ENCODE measurements at places on chromosomes 12 and 14. TPM values are rescaled to one million over a fixed set of nuclear protein-coding genes. Genes with fewer than 3 reads are reported as not detected.

The EEF1AKMT3 gene
- total RNA-seq, result 1.9 TPM

The FOXM1 gene
- 0.16 TPM for total RNA-seq

The PAX9 gene
- not detected for total RNA-seq

The KRT3 gene
- total RNA-seq, result not detected

The A2M gene
- total RNA-seq, result 683 TPM

GRCh38 chr12:45615268-45615667 is 114.2 kb upstream of the ARID2 start:
- no peaks in the 10 kb centered on the region for H3K27me3 ChIP-seq
- H3K4me1 ChIP-seq, result no peaks in the 10 kb centered on the region
- H3K27ac ChIP-seq, result no peak overlapping the region
- no peaks in the 10 kb centered on the region for H3K36me3 ChIP-seq

DNA sequence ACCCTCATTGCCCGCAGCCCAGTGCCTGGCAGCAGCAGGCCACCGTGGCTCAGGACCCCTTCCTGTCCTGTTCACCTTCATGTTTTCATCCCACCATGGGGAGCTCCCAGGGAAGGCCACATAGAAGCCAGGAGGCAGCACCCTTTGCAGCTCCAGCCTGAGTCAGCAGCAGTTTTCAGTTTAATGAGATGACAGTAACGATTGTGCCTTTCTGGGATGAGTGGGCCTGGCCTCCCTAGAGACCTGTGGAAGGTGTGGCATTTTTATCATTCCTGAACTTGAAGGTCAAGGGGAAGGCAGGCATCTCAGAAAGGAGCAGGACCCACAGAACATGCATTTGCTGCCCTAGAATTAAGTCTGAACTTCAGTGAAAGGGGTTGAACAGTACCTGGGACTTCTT is 532.8 kb downstream of the FUT8 start:
- no peak overlapping the region for H3K4me3 ChIP-seq
- DNase-seq, result no peak
- H3K36me3 ChIP-seq, result no peaks in the 10 kb centered on the region

- no peak overlapping the region for H3K4me3 ChIP-seq
- DNase-seq, result no peak
- H3K4me1 ChIP-seq, result peaks cover 37% of the 10 kb centered on the region
- H3K27me3 ChIP-seq, result no peaks in the 10 kb centered on the region
- no peak overlapping the region for H3K27ac ChIP-seq
Measured at GRCh38 chr14:22561661-22562579, 27.1 kb downstream of the DAD1 start.

DNA sequence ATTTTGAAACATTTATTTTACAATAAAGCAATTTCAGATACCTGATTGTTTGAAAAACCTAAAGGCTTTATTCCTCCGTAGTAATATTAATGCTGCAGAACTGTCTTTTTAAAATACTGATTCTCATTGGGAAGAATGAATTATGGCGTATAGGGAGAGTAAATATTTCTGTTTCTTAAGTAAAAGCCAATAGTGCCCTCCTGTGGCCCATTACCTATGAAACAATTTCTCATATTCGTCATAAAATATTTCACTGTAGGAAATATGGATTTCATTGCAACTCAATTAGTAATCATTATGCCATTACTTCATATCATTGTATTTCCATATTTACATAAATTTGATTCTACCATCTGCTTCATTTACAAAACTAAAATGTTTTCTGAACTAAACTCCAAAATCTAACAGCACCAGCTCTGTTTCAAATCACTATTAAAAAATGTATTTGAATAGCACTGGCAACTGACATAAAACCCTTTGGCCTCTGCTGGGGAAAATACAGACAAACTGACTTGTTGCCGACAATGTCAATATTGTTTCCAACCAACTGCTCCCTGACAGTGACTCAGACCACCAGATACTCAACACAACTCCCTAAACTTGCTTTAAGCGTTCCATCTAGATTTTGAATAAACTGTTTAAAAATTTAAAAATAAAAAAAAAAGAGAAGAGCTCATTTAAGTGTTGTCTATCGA is 290.3 kb downstream of the NAV3 start:
- DNase-seq, result no peak
- H3K36me3 ChIP-seq, result no peaks in the 10 kb centered on the region
- H3K27me3 ChIP-seq, result no peaks in the 10 kb centered on the region
- H3K27ac ChIP-seq, result no peak overlapping the region

DNA sequence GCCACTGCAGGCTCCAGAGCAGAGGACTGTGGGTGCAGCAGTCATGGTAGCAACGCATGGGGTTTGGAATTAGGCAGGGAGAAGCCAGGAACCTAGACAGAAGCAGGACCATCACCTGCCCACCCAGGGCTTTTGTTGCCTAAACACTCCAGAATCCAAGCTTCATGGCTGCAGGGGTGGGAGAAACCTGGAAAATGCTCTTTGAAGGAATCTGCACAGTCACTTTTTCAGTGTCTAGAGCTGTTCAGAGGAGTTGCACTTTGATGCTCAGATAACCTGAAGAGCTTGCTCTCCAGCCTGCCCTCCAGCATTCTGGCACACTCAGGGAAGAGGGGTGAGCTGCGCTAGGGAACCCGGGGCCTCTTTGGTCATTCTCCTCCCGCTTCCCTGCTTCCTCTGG is 1.6 kb upstream of the CELA1 start:
- no peaks in the 10 kb centered on the region for H3K36me3 ChIP-seq
- H3K4me3 ChIP-seq, result no peak overlapping the region
- H3K27ac ChIP-seq, result no peak overlapping the region
- DNase-seq, result no peak
- no peaks in the 10 kb centered on the region for H3K4me1 ChIP-seq
- no peaks in the 10 kb centered on the region for H3K27me3 ChIP-seq

- DNase-seq, result no peak
- H3K4me1 ChIP-seq, result peaks cover 8% of the 10 kb centered on the region
Measured at GRCh38 chr12:2902272-2902880, 11.7 kb downstream of the TULP3 start.

GRCh38 chr14:34051966-34052657 is 101.2 kb upstream of the EGLN3 start:
- no peaks in the 10 kb centered on the region for H3K27me3 ChIP-seq
- no peak for DNase-seq
- H3K36me3 ChIP-seq, result no peaks in the 10 kb centered on the region
- no peak overlapping the region for H3K27ac ChIP-seq

DNA sequence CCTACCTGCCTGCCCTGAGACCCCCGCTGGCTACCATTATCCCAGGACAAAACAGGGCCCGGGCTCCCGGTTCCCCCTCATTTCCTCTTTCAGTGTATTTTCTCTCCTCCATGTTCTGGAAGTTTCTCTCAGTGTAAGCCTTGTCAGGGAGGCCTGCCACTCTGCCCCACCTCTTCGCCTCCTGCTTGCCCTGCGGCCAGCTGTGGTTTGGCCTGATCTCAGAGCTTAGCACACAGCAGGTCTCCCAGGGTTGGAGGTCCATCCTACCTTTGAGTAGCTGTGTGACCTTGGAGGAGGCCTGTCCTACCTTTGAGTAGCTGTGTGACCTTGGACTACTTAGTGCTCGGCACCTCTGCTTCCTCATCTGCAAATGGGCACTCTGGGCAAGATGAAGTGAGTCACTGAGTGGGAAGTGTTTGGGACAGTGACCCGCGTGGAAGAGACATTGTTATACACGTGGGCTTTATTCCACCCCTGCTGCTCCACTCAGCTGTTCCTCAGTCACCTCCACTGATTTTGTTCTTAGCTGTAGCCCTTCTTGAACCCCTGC is 212.7 kb downstream of the ZFP36L1 start:
- no peak overlapping the region for H3K4me3 ChIP-seq
- no peaks in the 10 kb centered on the region for H3K36me3 ChIP-seq
- DNase-seq, result no peak
- peaks cover 31% of the 10 kb centered on the region for H3K4me1 ChIP-seq

- H3K27me3 ChIP-seq, result no peaks in the 10 kb centered on the region
- no peaks in the 10 kb centered on the region for H3K36me3 ChIP-seq
- H3K27ac ChIP-seq, result no peak overlapping the region
- no peaks in the 10 kb centered on the region for H3K4me1 ChIP-seq
Measured at GRCh38 chr14:24518851-24519250, 10.8 kb upstream of the CMA1 start.

- H3K27ac ChIP-seq, result no peak overlapping the region
- no peaks in the 10 kb centered on the region for H3K4me1 ChIP-seq
- no peaks in the 10 kb centered on the region for H3K27me3 ChIP-seq
Measured at GRCh38 chr12:76921100-76921471, 42.3 kb upstream of the CSRP2 start.

DNA sequence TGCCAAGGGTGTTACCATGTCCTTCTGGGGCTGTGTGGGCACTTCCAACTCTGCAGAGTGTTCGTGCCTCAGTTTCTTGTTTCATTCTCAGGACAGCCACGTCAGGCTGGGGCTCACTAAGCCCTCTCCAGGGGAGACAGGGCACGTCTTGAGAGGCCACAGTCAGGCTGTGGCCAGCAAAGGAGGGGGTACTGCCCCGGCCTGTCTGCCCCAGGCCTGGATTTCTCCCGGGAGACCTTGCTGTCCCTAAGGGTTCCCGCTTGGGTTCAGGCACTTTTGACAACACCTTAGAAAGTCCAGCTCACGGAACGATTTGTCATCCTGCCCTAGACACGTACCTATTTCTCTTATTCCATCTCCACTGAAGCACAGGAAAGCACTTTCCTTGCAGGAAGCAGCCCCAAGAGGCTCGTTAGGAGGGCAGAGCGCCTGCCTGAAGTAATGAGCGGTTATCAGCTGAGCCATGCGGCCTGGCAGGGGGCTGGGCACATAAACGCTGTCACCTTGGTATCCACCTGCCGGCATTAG is 290.4 kb upstream of the RTL1 start:
- no peaks in the 10 kb centered on the region for H3K27me3 ChIP-seq
- H3K4me1 ChIP-seq, result no peaks in the 10 kb centered on the region
- H3K36me3 ChIP-seq, result no peaks in the 10 kb centered on the region
- no peak overlapping the region for H3K27ac ChIP-seq
- no peak overlapping the region for H3K4me3 ChIP-seq
- no peak for DNase-seq

- H3K4me3 ChIP-seq, result no peak overlapping the region
- no peaks in the 10 kb centered on the region for H3K36me3 ChIP-seq
- no peaks in the 10 kb centered on the region for H3K4me1 ChIP-seq
- no peaks in the 10 kb centered on the region for H3K27me3 ChIP-seq
Measured at GRCh38 chr12:89731614-89732013, 23.0 kb upstream of the ATP2B1 start.

- no peak for DNase-seq
- no peaks in the 10 kb centered on the region for H3K4me1 ChIP-seq
- no peaks in the 10 kb centered on the region for H3K36me3 ChIP-seq
- H3K27ac ChIP-seq, result no peak overlapping the region
- H3K27me3 ChIP-seq, result no peaks in the 10 kb centered on the region
Measured at GRCh38 chr12:103073630-103074029, 116.2 kb downstream of the ASCL1 start.

DNA sequence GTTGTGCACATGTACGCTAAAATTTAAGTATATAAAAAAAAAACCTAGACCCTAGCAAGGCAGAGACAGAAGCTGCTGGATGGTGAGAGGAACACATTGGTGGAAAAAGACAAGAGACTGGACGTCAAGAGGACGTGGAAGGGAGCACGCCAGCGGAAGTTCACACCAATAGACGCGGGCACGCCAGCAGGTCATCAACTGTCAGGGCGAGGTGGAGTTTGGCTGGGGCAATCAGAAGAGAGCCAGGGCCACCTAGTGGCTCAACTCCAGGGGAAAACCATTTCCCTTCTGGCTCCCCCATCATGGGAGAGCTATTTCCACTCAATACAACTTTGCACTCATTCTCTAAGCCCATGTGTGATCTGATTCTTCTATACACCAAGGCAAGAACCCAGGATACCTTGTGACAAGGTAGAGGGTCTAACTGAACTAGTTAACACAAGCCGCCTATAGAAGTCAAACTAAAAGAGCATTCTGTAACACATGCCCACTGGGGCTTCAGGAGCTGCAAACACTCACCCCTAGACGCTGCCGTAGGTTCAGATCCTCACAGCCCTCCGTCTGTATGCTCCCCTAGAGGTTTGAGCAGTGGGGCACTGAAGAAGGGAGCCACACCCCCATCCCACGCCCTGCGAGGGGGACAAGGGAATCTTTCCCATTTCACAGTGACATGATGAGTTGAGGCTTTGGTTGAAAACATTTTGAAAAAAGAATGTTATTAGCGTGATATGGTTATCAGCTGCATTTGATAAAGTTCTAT is 702.7 kb downstream of the TMTC2 start:
- H3K27me3 ChIP-seq, result no peaks in the 10 kb centered on the region
- no peaks in the 10 kb centered on the region for H3K36me3 ChIP-seq
- no peak overlapping the region for H3K4me3 ChIP-seq
- no peak overlapping the region for H3K27ac ChIP-seq
- H3K4me1 ChIP-seq, result no peaks in the 10 kb centered on the region
- DNase-seq, result no peak

All from right atrium auricular region (tissue), 2 donors.